ENCODE measurements at places on chromosomes 1 and 21. TPM values are rescaled to one million over a fixed set of nuclear protein-coding genes. Genes with fewer than 3 reads are reported as not detected.

The TEX35 gene
- total RNA-seq = not detected

The NES gene
- total RNA-seq = 5.3 TPM

The SELL gene
- total RNA-seq = 2.2 TPM

The HIVEP3 gene
- 1.9 TPM for total RNA-seq

- no peak overlapping the region for H3K4me3 ChIP-seq
- H3K27ac ChIP-seq = no peak overlapping the region
- H3K27me3 ChIP-seq = no peaks in the 10 kb centered on the region
- DNase-seq = no peak
- no peaks in the 10 kb centered on the region for H3K36me3 ChIP-seq
These were observed 106.3 kb downstream of the GALNT2 start for GRCh38 chr1:230173187-230173975.

DNA sequence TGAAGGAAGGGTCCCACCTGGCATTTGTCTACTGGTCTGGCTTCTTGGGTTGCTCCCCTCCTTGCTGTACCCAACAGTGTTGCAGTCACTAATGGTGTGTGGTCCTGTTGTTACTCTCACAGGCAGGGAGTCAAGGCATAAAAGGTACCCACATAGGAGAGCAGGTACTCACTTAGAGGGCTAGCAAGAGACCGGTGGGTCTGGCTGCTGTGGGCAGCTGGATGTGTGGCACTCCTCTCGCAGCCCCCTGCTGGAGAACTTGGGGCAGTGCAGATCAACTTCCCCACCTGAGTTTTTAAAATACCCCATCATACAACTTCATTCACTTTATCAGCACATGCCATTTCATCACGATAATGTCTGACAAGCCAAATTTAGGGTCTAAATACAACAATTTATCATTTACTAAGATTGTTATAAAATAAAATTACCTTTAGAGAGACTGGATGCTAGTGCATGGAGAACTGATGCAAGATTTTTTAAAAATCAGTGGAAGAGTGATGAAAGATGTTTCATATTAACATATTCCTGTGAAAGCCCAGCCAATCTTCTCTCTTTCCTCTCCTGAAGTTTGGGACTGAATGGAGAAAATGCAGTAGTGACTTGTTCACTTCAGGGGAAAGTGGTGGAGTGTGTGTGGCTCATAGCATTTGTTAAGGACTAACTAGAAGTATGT, 42.8 kb downstream of the ACP6 start:
- H3K4me3 ChIP-seq = no peak overlapping the region
- H3K36me3 ChIP-seq = no peaks in the 10 kb centered on the region
- no peaks in the 10 kb centered on the region for H3K4me1 ChIP-seq
- H3K27ac ChIP-seq = no peak overlapping the region
- peak; percentile 46 for DNase-seq
